ENCODE measurements at places on chromosomes 13 and 19. TPM values are rescaled to one million over a fixed set of nuclear protein-coding genes. Genes with fewer than 3 reads are reported as not detected.

- DNase-seq = no peak
Observed at GRCh38 chr13:53038993-53039392, 10.4 kb downstream of the OLFM4 start.

GRCh38 chr13:31896427-31896826 lies 135.1 kb upstream of the FRY start:
- DNase-seq = no peak

GRCh38 chr13:43608400-43609137 lies 178.2 kb downstream of the ENOX1 start:
- DNase-seq = no peak

- DNase-seq = no peak
Observed at GRCh38 chr19:8096071-8096470, 43.5 kb downstream of the CCL25 start.

GRCh38 chr19:44156475-44156874 lies 8.4 kb upstream of the ZNF226 start:
- DNase-seq = no peak

ZFR2 gene
- total RNA-seq = 0.17 TPM

- no peak for DNase-seq
Observed at GRCh38 chr13:30982506-30982905, 50.0 kb downstream of the TEX26 start.

DNA sequence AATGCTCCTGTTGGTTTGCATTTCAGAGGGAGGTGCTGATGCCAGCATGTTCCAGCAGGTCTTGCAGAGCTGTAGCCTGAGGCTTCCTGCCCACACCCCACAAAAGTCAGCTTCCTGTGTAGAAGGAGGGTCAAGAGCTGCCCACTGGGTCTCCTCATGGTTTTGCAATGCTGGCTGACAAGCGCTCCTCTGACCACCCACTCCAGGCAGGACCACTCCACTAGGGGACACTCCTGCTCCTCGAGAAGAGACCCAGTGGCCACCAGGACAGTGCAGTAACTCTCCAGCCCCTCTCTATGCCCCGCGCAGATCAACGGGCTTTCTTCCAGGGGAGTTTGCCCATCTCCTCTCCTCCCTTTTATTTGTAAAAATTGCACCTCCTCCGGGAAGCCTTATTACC lies 72.9 kb upstream of the UQCRFS1 start:
- DNase-seq = no peak

NAPSA gene
- not detected for total RNA-seq

SDHAF1 gene
- total RNA-seq = 19.6 TPM

GRCh38 chr19:49017666-49018351 lies 918 bp upstream of the LHB start:
- DNase-seq = peak; percentile 72

DNA sequence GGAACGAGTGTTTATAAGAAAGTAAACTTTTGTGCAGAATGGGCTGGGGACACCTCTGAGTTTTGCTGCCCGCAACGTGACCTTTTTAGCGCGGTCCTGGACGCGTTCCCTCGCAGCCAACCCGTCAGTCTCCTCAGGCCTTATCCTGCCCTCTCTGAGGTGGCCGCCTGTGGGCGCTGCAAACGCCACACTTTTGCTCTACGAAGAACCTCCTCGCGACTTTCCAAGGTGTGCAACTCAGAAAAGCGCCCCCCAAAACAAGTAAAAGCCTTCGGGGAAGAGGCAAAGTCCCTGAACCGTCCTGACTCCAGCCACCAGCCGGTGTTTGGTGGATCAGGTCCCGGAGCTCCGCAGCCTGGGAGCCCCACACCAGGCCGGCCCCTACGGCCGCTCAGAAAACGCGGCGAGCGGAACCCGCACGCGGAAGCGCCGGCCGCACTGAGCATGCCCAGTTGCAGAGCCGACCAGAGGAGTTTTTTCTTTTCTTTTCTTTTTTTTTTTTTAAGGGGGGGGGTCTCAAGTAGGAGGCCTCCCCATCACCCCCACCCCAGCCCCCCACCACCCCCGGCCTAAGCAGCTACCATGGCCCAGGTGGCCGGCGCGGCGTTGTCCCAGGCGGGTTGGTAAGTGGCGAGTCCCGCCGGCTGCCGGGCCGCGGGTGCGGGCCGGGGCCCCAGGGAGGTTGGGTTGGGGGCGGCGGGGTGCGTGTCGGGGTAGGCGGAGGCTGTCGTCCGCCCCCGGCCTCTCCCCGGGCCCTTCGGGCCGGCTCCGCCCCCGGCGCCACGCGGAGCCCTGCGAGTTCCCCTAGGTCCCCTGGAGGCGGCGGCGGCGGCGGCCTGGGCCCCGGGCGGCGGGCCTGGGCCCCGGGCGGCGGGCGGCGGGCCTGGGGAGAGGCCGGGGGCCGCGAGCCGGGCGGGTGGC lies at the start of gene TDRD3:
TDRD3 (plus strand) TSS at position 438 of the 921 bp plus-strand sequence; CDS start at position 583, 145 bp downstream.
- peak; percentile 91 for DNase-seq

NEK3 gene
- total RNA-seq = 17.9 TPM

GRCh38 chr19:46066471-46066870 lies 25.7 kb upstream of the IGFL4 start:
- DNase-seq = no peak

GRCh38 chr19:32372726-32373517 lies 27.5 kb downstream of the ZNF507 start:
- DNase-seq = no peak

DNA sequence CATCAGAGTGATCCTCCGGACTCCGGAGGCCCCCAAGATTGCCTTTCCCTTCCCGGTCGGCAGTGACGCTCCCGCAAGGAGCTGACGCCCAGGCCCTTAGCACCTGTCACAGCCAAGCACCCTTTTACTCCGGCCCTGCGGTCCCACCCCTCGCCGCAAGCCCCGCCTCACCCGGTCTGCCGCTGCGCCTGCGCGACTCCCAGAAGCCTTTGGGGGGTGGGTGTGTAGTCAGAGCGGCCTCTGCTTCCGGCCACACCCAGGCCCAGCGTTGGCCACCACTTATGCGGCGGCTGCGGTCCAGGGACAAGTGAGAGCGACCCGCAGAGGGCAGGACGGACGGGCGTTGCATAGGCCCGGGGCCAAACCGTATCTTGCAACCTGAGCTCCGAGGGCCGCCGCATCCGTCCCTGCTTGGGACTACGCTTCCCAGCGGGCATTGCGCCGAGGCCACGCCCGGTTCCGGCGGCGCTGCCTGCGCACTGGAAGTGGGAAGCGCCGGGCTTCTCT lies 441 bp upstream of the ZFP28 start:
- DNase-seq = peak; percentile 93

GRCh38 chr13:51325837-51326236 lies 13.7 kb upstream of the SERPINE3 start:
- DNase-seq = no peak

DNA sequence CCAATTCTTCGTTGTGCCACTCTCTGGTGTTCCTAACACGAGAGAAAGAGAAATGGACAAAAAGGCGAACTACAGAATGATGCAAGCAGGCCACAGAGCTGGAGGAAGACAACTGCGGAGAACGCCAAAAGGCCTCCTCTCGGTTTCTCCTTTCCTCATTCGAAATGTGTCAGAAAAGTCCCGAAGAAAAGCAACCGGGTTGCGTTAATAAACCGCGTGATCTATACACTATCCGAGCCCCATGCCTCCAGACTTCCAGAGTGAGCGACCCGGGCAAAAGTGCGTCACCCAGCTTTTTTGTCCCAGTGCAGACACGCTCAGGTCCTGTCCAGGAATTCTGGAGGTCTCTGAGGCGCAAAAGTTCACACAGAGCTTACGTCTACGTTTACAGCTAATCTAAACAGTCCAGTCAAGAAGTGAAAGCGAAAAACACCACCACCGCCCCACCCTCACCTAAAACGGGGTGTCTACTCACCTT lies 413 bp downstream of the N4BP2L2 start:
- DNase-seq = peak; percentile 64

ZNF112 gene
- 8.3 TPM for total RNA-seq

GRCh38 chr13:42101821-42102585 lies 53.6 kb downstream of the DGKH start:
- peak; percentile 65 for DNase-seq

NEK5 gene
- 0.34 TPM for total RNA-seq

GRCh38 chr13:108968566-108968965 lies 339.2 kb downstream of the MYO16 start:
- DNase-seq = no peak

NPAS1 gene
- total RNA-seq = 0.17 TPM
